Right cardiac atrium (tissue), 5 donors: ENCODE measurements at places on chromosomes 1 and 21. TPM values are rescaled to one million over a fixed set of nuclear protein-coding genes. Genes with fewer than 3 reads are reported as not detected.

C1orf174 gene
- total RNA-seq: 11.7 TPM

NID1 gene
- 31.3 TPM for total RNA-seq

ATP6V1G3 gene
- total RNA-seq: not detected

PARK7 gene
- 323 TPM for total RNA-seq

RIT1 gene
- 23.2 TPM for total RNA-seq

SYDE2 gene
- total RNA-seq: 15.9 TPM

CD84 gene
- total RNA-seq: 5.4 TPM

TTC22 gene
- 0.06 TPM for total RNA-seq

CFHR1 gene
- not detected for total RNA-seq

CCT8 gene
- 105 TPM for total RNA-seq

BRDT gene
- total RNA-seq: not detected

HEYL gene
- 50.5 TPM for total RNA-seq

TPRG1L gene
- 46.3 TPM for total RNA-seq

SGIP1 gene
- 7.3 TPM for total RNA-seq

B3GALT5 gene
- 0.09 TPM for total RNA-seq

EDN2 gene
- total RNA-seq: 0.31 TPM

ILDR2 gene
- total RNA-seq: 5.4 TPM

SLC6A9 gene
- 1.1 TPM for total RNA-seq

OR2T33 gene
- total RNA-seq: not detected

NR5A2 gene
- 0.58 TPM for total RNA-seq

ARTN gene
- 0.40 TPM for total RNA-seq

ERG gene
- total RNA-seq: 19.1 TPM

BTF3L4 gene
- total RNA-seq: 28.5 TPM

DMBX1 gene
- not detected for total RNA-seq

RNU1-3 gene
- total RNA-seq: 3,675 TPM

PLD5 gene
- total RNA-seq: 0.20 TPM

PTGER3 gene
- 1.0 TPM for total RNA-seq

TRIM63 gene
- 148 TPM for total RNA-seq

S100A9 gene
- 154 TPM for total RNA-seq

COL24A1 gene
- 4.7 TPM for total RNA-seq

SPRR2F gene
- not detected for total RNA-seq

CD247 gene
- total RNA-seq: 0.32 TPM

SEMA6C gene
- 23.7 TPM for total RNA-seq

KRTAP21-2 gene
- not detected for total RNA-seq

EVI5 gene
- total RNA-seq: 42.9 TPM

CD52 gene
- 5.7 TPM for total RNA-seq

PTGS2 gene
- 8.4 TPM for total RNA-seq

LIN9 gene
- 5.0 TPM for total RNA-seq
